ENCODE measurements at places on chromosomes 4 and X.

- no peak for DNase-seq
These were observed 31.7 kb upstream of the APLN start for GRCh38 chrX:129686422-129686948.

- no peak for DNase-seq
These were observed 25.6 kb upstream of the PLS3 start for GRCh38 chrX:115535421-115535820.

DNA sequence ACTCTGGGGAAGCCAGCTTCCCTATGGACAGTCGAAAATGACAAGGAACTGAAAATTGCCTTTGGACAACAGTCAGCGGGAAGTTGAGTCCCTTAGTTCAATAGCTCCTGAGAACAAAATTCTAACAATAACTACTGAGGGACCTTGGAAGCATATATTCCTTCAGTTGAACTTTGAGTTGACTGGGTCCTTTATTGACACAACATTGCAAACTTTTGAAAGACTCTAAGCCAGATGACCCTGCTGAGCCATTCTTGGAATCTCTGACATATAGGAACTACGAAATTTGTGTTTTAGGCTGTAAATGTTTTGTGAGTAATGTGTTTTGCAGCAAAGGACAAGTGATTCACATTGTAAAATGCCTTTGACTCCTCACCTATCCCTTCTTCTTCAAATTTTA, 548.8 kb upstream of the LCORL start:
- no peak for DNase-seq

DNA sequence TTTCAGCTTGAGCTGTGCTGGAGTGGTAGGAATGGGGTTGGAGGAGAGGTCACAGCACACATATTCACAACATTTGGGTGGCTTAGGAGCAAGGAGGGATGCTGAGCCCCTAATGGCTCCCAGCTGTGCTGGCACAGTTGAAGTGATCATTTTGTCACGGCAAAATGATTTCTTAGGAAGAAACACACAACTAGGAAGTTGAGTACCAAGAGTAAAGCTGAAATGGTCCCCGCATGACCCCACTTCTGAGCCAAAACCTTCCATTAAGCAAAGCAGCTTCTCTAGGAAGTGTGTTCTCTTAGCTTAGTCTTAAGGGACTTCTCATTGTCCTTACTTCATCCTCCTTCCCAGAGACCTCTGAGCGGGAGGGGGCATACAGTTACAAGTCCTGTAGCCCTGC, 12.6 kb downstream of the CAPN6 start:
- no peak for DNase-seq

GRCh38 chr4:146442801-146443200, 78.9 kb downstream of the SLC10A7 start:
- peak; percentile 70 for DNase-seq

DNA sequence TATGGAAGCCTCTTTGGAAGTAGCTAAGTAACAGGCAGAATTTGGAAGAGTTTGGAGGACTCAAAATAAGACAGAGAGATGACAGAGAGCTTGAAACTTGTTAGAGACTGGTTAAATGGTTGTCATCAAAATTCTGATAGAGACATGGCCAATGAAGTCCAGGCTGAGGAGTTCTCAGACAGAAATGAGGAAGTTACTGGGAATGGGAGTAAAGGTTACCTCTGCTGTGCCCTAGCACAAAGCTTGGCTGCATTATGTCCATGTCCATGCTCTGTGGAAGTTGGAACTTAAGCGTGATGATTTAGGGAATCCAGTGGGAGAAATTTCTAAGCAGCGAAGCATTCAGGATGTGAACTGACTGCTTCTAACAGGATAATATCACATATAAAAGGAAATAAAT, 146.2 kb upstream of the NDST4 start:
- no peak for DNase-seq

DNA sequence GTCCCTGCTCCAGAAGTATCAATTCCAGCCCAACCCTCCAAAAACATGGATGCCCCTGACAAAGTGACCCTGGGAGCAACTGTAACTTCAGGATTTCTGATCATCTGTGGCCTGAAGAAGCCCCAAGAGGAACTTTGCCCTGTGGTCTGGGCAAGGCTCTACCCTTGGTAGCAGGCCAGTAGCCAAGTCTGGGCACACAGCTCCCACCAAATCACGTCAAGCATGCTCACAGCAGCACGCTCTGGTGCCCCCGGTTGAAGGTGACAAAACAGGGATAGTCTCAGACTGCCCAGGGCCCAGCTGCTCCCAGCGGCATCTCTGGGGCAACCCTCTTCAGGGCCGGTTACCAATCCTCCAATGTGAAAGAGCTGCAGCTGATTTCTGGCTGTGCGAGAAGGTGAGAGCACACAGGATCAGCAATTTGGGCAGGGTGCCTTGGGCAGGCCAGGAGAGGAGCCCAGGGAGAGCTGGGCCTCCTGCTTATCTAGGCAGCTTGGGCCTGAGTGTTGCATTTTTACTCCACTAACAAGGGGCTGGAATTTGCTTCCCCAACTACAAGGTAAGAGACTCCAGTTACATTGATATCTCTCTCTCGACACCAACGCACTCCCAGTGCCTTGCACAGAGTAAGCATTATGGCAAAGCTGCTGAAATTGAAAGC, 418.1 kb downstream of the BCOR start:
- no peak for DNase-seq

GRCh38 chrX:103565752-103566151, 19.6 kb upstream of the TCEAL4 start:
- peak; percentile 48 for DNase-seq

DNA sequence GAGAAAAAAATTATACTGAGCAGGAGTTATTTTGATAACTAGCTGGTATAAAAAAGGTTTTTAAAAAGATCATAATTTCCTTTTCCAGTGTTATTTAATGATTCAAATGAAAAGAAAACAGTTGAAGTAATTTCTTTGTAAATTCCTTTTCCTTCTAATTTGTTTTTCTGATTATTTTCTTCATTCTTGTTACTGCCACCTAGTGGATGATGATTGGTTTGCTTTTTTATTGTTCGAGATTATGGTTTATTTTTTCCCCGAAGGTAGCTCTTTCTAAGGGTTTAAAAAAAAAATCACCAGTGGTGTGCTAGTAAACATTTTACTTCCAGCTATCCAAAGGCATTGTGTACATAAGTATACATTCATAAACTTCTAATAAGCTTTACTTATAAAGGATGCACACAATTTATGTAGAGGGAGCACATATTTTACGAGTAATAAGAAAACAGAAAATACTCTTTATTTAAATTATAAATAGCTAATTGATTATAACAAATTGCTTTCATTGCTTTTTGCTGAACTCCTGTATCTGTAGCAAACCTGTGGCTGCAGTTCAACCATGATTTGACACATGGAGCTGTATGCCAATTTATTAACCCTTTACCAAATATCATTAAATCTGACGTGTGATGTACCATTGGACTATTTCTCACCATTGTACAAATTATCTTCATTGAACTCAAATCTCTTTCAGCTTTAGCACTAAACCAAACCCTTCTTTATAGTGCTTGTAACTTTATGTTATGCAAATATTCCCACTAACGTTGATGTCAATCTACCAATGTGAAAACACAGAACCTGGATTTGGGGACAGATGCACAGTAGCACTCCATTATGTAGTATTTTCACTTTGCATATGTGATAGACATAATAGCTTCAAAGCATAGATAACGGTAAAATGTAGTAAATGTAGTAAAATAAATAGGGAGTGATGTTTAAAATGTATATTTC, 97.8 kb upstream of the ANK2 start:
- peak; percentile 16 for DNase-seq

DNA sequence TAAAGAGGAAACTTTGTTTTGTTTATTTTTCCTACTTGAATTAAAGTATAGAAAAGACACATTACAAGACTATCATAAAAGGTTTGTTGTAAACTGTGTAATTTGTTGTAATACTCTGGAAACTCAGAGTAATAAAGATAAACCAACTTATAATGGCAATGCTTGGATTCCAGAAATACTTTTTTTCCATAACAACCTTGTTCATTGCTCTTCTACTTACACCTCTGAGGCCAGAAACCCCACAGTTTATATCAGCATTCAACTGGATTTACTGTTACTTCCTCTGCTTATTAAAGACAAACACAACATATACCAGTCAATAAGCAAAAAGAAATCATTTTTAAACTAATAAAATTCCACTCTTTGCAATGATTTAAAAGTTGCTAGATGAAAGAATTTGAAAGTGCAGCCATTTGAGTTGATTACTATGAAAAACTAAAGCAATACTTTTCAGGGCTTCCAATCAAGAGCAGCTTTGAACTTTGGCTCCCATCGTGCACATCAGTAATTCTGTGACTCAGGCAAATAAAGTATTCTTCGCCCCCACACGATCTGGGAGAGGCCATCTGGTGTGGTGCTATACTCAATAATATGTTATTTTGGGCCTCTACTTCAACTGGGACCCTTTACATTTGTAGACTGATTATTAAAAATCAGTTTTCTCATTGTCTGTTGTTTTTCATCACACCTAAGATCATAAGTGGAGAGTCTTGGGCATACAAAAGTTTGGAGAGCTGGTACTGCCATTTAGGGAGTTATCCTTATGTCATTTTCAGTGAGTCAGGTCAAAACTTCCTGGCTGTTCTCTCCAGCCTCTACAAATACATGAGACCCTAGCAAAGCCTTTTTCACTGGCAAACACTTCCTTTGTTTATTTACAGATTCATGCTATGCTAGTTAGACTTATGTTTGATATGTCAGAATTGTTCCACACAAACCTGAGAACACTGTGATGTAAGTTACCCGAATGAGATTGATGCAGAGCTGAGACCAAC, 20.5 kb downstream of the DDIT4L start:
- DNase-seq: no peak

DNA sequence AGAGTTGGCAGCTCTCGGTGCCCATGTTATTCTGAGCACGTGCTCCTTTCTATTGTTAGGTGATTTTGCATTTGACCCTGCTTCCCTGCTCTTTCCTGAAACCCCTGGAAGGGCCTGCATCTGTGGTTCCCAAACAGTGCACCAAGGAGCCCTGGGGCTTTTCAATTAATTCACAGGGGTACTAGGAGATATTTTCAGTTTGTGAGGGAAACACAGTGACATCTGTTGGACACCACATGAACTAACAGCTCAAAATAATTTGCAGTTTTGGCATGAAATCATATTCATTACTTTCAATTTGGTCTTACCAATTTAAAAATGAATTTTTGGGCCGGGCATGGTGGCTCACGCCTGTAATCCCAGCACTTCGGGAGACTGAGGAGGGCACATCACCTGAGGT, 156.6 kb downstream of the GATB start:
- peak; percentile 21 for DNase-seq

DNA sequence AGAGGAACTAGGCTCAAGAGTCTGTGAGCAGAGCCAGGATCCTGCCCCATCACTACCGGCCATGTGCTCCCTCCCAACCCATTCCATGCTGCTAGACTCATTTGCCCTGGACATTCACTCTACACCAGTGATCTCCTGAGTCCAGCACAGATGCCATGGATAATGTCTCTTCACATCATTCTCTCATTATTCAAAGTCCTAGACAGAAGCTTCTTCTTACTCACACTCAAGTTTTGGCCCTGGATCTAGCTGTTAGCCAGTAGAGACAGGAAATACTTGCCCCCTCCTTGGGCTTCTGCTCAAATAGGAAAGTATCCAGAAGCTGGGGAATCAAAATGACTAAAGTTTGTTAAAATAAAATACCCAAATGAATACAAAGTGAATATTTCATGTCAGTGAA, 266.8 kb upstream of the LDB2 start:
- DNase-seq: no peak

GRCh38 chrX:43706786-43707370, 50.8 kb downstream of the MAOA start:
- no peak for DNase-seq

DNA sequence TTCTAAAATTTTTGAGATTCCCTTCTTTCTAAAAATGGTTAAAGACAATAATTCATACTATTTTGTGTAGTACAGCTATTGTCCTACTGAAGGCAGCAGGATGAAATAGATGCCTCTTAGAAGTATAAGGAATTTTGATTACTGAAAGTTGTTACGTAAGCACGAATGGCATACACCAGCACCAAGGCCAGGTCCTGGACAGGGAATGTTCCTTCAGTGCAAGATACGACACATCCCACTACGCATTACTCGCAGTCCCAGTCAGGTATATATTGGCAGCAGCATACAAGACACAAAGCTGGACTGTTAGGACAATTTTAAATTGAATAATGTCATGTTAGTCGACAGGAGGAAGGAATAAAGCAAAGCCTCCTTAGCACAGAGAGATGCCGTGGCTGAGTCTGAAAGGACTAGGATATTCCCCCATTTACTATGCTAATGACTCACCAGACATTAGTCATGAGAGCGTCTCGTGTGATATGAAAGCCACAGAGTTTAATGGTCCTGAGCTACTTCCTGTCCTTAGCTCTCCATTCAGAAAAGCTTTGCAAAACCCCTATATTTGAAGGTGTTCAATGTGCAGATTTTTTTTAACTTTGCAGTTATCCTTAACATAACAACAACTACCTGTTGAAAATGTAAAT, 504.3 kb downstream of the FAM133A start:
- peak; percentile 42 for DNase-seq

DNA sequence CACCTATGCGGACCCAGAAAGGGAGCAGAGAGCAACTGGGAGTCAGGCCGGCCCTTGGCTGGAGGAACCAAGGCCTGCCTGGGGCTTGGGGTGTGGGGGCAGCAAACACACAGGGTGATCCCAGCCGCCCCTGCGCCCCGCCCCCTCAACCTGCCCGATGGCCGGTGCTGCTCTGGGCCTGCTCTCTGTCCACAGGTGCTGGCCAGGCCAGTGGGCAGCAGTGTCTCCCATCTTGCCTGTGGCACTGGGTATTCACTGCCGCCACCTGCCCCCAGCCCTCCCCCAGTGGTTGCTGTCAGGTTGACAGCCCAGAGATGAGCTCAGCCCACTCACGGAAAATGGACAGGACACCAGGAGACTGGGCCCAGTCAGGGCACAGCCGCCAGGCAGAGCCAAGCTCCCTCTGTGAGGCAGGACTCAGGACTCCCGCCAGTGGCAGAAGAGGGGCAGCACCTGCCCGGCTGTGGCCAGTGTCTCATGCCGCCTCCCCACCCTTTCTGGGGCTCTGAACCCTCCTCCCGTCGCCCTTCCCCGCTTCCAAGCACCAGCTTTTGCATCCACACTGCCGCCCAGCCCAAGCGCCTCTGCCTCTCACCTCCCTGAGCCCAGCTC, 4.7 kb downstream of the NKX1-1 start:
- DNase-seq: no peak

DNA sequence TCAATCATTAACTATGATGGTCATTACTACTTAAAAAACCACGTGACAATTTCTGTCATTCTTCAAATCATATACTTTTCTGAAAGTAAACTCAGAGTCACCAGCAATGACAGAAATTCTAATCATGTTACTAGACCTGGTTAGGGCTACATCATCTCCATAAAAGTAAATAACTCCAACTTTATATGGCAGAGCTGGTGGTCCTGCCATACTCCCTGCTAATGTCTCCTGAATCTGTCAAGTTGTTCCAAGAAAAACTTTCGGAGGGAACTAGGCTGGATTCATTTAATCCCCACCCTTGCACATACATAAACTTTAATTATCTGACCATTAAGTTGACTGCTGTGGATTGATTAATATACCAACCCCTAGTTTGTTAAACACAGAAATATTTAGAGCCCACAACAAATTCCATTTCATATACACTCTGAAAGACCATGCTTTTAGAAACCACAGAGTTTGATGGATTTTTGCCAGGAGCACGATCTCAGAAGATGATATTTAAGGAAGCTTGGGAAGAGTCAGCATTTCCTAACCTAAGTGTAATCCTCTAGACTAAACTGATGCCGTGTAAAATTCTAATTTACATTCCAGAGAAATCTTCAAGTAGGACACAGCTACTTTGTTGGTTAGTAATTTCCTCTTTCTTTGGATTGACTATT, 577.0 kb downstream of the FAT4 start:
- no peak for DNase-seq
